ENCODE measurements at places on chromosomes 2 and 18.

DNA sequence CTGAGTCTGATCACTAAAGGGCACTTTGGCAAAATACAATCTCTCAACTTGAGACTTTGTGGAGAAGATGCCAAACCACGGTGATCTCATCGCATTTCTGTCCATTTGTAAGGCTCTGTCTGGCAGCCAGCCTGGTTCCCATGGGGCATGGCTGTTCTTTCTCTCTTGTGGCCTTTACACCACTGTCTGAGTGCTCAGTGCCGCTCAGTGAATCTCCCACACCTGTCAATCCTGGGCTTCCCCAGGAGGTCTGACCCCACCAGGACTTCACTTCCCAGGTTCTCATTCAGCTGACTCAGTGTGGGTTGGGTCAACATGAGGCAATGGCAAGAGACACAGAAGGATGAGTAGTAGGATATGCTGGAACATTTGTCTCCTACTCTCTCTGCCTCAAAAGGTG, 96.8 kb upstream of the TRIB2 start:
- DNase-seq = peak; percentile 31

GRCh38 chr2:18527326-18527725, 33.1 kb downstream of the RDH14 start:
- no peak for DNase-seq

GRCh38 chr2:170779304-170779703, 9.1 kb downstream of the ERICH2 start:
- no peak for DNase-seq

- no peak for DNase-seq
These were observed 13.2 kb upstream of the FHOD3 start for GRCh38 chr18:36284268-36284667.

GRCh38 chr2:54680397-54681041, 42.9 kb upstream of the EML6 start:
- DNase-seq = peak; percentile 54

- DNase-seq = peak; percentile 97
These were observed at the start of gene TMEM131 for GRCh38 chr2:97995734-97996624. TSS of gene TMEM131 (minus strand) at chr2:97995948. CDS start at chr2:97995662, 286 bp downstream.

DNA sequence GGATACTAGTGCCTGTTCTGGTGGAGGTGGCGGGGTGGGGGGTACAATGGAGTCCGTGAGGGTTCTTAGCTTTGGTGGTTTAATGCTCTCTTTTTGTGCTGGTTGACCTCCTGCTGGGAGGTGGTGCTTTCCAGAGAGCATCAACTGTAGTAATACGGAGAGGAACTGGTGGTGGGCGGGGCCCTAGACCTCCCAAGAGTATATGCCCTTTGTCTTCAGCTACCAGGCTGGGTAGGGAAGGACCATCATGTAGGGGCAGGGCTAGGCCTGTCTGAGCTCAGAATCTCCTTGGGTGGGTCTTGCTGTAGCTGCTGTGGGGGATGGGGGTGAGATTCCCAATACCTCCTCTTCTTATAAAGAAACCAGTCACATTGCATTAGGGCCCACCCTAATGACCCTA, 27.1 kb downstream of the CAMKMT start:
- DNase-seq = no peak

GRCh38 chr2:8847400-8847799, 10.0 kb upstream of the KIDINS220 start:
- DNase-seq = no peak

GRCh38 chr2:113175042-113175628, 1.4 kb downstream of the PSD4 start:
- DNase-seq = peak; percentile 74

DNA sequence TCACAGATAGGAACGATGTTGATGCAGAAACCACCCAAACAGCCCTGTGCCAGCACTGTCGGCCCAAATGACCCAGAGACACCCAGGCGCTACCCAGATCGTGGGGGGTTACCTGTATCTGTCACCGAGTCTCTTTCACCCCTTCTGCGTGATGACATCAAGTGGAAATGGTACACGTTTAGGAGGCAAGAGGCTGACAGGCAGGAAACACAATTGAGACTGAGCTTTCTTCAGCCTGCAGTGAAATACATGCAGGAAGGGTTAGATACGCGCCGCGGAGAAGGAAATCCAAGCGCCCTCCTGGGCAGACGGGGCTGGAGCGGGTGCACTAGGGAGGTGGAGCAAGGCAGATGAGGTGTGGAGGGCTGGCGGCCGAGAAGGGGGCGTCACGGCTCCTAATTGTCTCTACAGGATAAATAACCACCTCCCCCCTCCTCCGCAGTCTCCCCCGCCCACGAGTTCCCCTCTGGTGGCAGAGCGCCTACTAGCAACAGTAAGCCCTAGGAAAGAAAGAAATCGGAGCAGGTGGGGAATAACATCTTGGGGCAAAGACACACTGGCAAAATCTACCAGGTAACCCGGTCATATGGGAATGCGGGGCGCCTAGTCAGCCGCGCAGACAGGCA, at the start of gene RNF152:
TSS of gene RNF152 (minus strand) at position 325 of the 626 bp plus-strand sequence. CDS start 76,544 bp downstream, outside the sequence.
- DNase-seq = peak; percentile 33

- DNase-seq = no peak
These were observed 430.2 kb downstream of the MEIS1 start for GRCh38 chr2:66865161-66865560.

DNA sequence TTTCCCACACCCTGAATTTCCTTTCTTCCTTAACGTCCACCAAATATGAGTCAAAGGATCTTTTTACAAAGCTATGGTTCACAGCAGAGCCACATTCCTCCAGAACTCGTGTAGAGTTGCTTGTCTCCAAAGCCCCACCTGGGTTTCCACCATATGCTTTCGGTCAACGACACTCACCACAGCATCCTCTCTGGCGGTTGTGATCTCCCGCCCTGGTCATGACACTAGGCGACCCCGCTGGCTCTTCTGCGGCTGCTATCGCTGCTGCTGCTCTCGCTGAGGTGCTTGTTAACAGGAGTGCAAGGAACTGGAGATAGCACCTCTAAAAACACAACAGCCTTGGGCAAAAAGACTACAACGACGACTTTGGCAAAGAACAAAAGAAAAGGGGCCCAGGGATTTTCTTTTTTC, 340 bp downstream of the SLC40A1 start:
- peak; percentile 40 for DNase-seq
